ENCODE measurements at places on chromosomes 5 and 9.

DNA sequence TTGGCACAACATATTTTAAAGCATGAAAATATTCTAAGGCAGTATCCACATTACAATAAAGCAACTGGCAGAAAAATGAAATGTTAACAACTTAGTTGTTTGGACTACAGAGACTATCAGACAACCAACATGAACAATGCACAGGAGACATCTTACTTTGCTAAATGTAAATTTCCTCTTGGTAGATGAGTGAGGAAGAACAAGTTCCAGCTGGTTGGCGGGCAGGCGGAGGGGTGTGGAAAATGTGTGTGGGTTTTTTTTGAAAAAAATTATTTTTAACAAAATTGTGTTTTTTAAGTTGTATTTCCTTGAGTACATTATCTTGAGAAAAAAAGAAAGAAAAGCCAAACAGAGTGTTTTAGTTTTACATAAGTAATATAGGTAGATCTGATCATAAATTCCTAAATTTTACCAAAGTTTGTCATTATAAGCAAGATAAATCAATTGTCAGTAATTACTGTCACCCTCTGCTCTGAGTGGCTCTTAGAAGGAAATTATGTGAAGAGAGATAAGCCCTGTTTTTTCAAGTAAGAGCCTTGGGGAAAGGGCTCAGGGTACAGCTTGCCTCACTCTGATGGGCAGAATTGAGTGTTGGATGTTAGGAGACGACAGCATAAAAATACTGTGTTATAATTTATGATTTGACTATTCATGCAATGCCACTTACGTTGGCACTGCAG is 42.5 kb downstream of the TMEM167A start:
- DNase-seq, result no peak

GRCh38 chr9:98691890-98692289 is 16.8 kb downstream of the GABBR2 start:
- DNase-seq, result no peak

DNA sequence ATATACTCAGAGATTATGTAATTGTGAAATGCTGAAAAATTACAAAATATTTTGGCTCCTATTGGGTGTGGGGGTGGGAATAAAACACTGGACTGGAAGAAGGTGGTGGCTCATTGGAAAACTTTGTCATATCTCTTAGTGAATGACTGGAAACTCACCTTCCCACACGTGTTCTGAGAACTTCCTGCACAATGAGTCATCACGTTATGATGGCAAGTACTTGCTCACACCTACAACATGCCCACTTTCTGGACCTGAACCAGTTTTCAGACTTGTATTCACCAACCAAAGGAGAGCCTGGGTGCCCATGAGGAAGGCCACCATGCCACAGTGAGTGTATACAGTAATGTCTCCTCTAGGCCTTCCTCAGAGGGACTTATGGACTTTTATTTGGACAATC is 294.8 kb downstream of the ASTN2 start:
- no peak for DNase-seq

- no peak for DNase-seq
These were observed 116.7 kb downstream of the DOCK2 start for GRCh38 chr5:169753795-169754194.

- no peak for DNase-seq
These were observed 86.0 kb upstream of the TNFSF8 start for GRCh38 chr9:115016344-115016743.

- DNase-seq, result no peak
These were observed 100.6 kb upstream of the SELENOP start for GRCh38 chr5:42912184-42912798.

GRCh38 chr9:137350696-137351584 is 48.9 kb upstream of the NRARP start:
- no peak for DNase-seq

DNA sequence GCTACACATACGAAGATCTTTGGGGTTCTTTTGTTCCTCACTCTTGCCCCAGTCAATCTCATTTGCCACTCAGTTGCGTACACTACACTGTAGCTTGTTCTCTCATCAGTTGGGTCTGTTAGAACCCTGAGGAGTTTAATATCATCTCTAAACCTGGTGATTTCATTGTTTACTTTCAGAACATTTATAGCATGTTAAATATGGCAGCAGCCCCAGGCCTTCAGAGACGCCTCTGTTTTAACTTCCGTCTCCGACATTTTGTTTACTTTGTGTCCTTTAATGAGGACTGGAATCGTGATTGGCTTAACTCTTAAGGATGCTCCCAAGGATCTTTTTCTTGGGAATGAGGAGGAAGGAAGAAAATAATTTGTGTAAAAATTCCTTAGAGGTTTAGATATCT is 510.1 kb downstream of the NR2F1-AS1 start:
- DNase-seq, result no peak

DNA sequence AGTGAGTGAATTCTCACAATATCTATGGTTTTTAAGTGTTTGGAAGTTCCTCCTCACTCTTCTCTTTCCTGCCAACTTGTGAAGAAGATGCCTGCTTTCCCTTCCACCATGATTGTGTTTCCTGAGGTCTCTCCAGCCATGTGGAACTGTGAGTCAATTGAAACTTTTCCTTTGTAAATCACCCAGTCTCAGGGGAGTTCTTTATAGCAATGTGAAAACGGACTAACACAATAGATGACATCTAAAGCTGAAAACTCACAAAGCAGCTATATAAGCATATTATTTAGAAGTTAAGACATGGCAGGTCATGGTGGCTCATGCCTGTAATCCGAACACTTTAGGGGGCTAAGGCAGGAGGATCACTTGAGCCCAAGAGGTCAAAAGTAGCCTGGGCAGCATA is 130.2 kb downstream of the ARRDC3 start:
- DNase-seq, result no peak

DNA sequence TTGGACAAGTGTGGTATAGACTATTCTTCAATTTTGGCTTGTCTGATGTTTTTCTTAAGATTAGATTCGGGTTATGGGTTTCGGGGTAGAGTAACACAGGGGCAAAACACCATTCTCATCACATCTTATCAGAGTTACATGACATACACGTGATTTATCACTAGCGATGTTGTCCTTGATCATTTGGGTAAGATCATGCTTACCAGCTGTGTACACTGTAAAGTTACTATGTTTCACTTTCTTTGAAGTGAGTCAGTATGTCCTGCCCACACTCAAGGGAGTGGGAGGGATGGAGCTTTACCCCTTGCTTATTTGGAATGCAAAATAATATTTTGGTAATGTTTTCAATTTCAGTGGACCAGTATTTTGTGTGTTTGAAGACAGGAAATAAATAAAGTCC is 101.8 kb upstream of the TAF11L2 start:
- no peak for DNase-seq

GRCh38 chr5:136927571-136927970 is 562.2 kb upstream of the TRPC7 start:
- DNase-seq, result no peak

GRCh38 chr5:169343766-169344165 is 42.8 kb upstream of the SLIT3 start:
- no peak for DNase-seq

- no peak for DNase-seq
These were observed 237.5 kb downstream of the CHSY3 start for GRCh38 chr5:130141659-130142320.

DNA sequence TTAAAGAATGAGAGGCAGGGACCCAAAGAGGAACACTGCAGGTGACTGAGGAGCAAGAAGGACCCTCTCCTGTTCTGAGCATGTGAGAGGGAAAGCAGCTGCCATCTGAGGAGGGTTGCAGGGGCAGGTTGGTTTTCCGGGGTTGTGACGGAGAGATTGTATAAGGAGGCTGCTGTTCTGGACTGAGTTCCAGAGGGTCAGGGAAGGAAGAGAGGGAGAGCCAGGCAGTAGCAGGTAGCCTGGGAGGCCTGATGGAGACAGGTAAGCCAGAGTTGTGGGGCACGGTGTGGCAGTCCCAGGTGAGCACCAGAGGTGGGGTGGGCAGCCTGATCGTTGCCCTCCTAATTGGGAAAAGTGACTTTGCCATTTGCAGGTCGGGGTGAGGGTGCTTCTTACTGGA is 9.8 kb downstream of the CCT5 start:
- no peak for DNase-seq

DNA sequence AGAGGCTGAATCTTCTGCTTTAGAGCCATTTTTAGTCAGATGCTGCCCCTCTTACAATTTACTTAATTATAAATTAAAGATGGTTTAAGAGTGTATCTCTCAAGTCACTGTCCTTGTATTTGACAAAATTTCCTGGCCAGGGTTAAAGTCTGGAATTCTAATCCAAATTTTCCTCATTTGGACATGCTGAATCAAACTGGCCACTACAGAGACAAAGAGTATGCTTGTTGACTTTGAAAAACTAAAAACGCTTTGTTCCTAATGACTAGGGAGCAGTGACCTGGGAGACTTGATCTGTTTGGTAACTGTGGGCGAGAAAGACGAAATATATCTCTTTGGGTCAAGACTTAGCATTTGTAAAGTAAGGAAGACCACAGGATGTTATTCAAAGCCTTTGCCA is 303.2 kb downstream of the ZSWIM6 start:
- no peak for DNase-seq

DNA sequence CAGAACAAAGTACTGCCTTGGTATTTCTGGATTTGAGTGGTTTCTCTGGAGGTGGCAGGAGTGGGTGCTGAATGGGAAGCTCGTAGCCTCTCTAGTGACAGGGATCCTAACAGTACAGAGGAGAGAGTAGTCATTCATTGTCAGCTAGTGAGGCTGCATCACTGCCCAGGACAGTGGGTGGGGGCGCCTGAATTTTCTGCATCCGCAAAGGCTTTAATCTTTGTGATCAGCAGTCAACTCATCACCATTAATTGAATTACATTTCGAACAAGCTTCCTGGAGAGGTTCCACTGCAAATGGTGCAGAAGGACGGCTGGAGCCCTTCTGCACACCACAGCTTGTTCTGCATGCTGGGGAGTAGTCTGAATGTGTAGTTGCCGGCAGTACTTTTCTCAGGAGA is 77.5 kb downstream of the HSPA4 start:
- DNase-seq, result no peak

GRCh38 chr9:108551030-108551841 is 304.6 kb downstream of the ACTL7B start:
- DNase-seq, result no peak

DNA sequence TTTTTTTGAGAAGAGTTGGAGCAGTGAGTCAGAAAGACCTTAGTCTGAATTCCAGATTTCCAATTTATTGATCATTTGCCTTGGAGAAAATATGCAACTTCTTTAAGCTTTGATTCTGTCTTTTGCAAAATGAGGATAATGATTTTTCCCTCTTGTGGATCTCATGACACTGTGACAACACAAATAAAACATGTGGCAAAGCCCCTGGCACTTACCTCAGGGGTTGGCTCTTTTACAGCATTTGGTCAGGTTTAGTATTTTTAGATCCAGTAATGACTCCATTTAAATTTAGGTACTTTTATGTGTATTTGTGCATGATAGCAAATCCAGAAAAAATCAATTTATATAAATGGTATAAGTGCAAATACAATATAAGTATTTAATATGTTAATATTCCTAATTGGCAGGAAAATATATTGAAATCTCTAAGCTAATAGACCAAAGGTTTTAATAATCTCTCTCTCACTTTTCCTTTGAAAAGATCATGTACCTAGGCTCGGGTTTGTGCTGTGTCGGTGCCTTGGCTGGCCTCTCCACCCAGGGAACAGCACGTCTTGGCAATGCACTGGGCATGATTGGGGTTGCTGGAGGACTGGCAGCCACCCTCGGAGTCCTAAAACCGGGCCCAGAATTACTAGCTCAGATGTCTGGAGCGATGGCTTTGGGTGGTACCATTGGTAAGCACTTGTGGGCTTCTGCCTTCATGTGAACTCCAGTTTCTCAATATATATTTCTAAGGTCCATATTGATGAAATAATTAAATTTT is 49.7 kb downstream of the NNT start:
- DNase-seq, result no peak

GRCh38 chr5:123610209-123610608 is 98.2 kb downstream of the CSNK1G3 start:
- DNase-seq, result no peak

DNA sequence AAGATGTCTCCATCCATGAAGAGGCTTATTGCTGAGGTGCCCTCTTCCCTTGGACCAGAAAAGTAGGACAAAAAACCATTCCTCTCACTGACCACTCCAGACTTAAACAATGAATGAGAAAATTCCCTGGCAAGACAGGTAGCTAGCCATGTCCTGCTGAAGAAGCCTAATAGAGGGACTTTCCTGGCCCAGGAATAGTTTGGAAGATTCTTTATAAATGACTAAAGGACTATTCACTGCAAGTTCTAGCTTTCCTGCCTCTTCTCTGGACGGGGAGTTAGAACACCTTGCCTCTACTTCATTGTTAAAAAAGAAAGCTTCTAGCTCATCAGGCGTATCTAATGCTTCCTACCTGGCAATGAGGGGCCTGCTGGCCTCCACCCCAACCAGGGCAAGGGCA is 153.6 kb downstream of the NR3C1 start:
- DNase-seq, result no peak

DNA sequence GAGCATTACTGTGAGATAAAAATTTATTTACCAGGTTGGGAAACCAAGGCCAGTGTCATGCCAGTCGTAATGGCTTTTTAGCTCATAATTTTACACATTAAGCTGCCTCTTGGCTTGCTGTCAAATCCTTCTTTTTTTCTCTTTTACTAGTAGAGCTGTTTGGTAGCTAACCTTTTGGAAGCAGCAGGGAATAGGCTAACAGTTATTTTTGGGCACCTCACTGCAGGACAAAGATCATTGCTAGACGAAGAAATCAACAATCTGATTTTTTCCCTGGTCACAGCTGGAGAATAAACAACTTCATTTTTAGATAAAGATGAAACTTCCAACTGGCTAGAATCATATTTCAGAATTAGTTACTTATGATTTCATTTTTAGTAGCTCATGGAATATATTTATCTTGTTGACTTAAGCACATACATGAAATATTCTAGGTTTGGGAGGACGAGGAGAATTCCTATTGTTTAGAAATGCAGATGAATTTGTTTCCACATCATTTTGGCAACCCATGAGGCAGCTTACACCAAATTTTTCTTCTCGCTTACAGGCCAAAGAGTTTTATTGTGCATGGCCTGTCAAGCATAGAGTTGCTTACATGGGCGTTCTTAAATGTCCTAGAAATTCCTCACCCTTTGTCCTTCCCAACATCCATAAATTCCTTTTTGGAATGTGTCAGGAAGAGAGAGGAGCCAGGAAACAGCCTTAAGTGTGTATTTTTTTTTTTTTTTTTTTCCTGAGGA is 19.6 kb downstream of the TNC start:
- DNase-seq, result no peak

- DNase-seq, result no peak
These were observed 73.0 kb upstream of the MPDZ start for GRCh38 chr9:13352451-13352979.
